NCI-H345 (cell line): ENCODE measurements at places on chromosomes 3 and 15.

DNA sequence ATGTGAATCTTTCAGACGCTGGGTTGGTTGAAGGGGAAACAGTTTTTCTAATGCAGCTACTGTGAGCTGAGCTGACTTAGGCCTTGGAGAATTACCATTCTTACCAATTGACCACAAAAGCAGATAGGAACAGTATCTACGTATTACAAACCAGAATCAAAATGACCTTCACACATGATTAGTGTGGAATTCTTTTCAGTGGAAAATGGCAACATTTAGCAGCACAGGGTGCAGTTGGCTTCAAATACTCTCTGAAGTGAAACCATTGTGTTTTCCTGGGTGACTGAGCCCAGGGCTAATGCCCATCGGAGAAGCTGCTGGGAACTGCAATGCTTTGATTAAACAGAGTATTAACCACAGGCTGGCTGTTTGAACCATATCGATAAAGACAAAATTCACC, 40.2 kb upstream of the GOLGA8J start:
- no peak for DNase-seq

DNA sequence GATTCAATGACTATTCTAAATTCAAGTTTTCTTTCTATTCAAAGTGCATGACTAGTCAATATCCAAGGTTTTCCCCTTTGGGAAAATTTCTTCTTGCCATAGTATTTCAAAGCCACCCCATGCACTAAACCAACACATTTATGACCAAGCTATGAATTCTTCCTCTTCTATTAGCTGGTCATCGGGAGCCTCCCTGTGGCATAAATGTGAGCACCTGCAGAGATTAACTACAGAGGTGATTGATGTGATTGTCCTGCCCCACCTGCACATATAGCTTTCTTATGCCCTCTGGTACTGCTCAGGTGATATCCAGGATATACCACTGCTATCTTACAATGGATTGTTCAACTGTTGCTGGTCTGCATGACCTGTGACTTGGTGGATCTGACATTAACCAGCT, 694.9 kb downstream of the ZBBX start:
- no peak for DNase-seq

DNA sequence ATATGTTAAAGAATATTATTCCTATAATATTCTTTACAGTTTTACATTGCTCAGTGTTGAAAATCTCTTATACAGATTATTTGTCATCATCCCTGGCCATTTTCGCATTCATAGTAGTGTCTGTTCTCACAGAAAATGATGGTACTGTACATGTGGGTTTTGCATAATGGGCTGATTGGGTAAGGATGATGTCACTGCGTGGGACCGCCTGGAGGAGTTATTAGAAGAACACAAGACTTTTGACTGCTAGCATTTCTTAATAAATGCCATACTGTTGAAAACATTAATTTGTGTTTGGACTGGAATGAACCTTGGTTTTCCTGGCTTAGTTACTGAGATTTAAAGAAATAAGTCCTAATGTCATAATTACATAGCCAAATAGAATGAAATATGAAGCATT, 20.3 kb downstream of the LRCH3 start:
- no peak for DNase-seq

DNA sequence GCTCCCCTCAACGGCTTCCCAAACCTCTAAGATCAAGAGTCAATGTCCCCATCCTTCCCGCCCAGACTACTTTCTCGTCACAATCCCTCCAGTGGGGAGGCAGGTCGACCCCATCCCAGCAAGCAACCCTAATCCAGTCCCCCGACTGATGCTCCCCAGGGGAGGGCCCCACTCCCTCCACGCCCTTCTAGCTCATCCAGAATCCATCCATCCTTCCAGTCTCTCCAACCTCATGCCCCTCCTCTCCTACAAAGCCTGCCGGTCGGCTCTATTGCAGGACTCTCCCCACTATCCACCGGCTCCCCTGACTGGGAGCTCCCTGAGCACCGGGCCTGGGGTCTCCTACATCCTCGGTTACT, 1.3 kb downstream of the ADAMTS7 start:
- no peak for DNase-seq

GRCh38 chr3:66038384-66038725, 363 bp downstream of the MAGI1 start:
- DNase-seq = peak; percentile 47
